ENCODE measurements at places on chromosomes 11 and 22.

- no peak for DNase-seq
These were observed 29.7 kb downstream of the OR10A6 start for GRCh38 chr11:7901319-7901854.

- DNase-seq, result no peak
These were observed 39.1 kb downstream of the SNX19 start for GRCh38 chr11:130876931-130877915.

GRCh38 chr11:35618497-35619115 is 346 bp downstream of the FJX1 start:
- no peak for DNase-seq

GRCh38 chr11:125365196-125365931 is 130.7 kb downstream of the FEZ1 start:
- no peak for DNase-seq

- DNase-seq, result no peak
These were observed 33.2 kb upstream of the LMO1 start for GRCh38 chr11:8296872-8297271.

DNA sequence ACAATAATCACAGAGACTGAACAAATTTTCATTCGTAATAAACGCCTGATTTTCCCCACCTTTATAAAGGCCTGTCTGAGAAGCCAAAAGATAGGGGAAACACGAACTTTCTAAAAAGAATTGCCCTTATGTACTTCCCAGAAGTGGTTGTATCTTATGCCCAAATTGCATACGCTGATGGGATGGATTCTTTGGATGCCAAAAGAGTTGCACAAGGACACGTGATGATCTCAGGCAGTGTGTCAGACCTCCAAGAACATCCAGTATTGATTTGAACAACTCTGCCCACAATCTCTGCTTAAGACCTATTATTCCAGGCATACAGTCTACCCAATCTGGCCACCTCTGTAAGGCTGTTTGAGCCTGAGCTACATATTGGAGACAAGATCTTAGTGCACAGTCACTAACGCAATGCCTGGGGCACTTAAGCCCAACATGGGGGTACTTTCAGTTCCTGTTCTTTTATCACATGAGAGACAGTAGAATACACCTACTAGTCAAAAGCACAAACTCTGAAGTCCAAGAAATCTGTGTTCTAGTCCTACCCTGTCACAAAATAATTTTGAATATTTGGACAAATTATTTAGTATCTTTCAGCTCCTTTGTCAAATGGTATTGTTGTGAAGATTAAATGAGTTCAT is 38.9 kb downstream of the OR10A6 start:
- no peak for DNase-seq

DNA sequence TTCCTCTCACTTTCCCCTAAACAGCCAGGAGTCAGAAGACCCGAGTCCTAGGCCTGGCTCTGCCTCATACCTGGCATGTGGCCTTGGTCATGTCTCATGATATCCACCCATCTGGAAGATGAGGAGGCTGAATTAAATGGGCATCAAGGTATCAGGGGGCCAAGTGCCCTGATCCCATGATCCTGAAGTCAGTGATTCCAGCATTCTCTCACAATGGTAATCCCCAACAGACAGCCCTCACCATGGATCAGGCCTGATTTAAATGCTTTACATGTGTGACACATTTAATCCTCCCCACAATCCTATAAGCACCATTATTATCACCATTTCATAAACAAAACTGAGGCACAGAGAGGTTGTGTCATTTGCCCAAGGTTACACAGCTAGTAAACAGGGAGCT is 70.0 kb downstream of the PDE2A start:
- DNase-seq, result no peak

- no peak for DNase-seq
These were observed 172.0 kb downstream of the KCNA4 start for GRCh38 chr11:29844701-29845379.

DNA sequence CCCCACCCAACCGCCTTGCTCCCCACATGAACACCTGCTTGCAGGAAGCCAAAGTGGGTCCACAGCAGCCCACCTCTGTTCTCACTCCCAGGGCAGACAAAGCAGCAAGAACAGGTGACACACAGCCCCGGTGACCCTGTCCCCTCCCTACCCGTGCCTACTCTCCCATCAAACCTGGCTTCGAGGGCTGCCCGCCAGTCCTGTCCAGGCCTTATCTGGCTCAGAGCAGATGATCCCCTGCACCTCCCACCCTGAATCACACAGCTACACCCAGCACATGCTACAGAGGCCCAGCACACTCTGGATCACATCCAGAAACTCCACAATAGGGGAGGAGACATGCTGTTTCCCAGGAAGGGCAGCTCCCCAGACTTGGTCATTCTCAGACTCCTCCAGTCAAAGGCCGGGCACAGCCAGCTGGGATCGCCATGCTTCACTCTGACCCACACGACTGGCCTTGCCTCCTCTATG is 6.2 kb upstream of the RGL4 start:
- DNase-seq, result no peak

DNA sequence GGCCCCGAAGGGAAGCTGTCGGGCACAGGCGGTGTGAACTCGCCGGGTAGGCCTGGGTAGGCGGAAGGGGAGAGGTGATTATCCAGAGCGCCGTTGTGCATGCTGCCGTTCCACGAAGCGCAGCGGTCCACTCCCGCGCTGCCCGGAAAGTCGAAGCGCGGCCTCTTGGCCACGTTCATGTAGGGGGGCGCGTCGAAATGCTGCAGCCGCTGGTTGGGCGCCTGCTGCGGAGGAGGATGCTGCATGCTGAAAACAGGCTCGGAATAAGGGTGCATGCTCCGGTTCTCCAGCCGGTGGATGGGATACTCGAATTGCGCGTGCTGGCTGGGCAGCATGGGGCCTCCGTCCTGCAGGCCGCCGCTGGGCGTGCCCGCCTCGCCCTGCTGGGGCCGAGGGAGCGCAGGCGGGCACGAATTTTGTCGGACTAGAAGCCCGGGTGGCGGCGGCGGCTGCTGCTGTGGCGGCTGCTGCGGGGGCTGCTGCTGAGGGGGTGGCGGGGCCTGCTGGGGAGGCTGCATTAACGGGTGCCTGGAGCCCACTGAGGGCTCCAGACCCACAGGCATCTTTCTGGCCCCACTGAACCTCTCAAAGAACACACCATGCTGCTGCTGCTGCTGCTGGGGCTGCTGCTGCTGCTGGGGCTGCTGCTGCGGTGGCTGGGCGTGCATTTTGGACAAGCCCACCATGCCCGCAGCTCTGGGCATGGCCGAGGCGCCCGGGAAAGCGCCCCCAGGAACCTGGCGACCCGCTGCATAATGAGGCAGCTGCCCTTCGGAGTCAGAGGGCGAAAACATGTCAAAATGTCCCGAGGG is 2.3 kb downstream of the MN1 start:
- no peak for DNase-seq

DNA sequence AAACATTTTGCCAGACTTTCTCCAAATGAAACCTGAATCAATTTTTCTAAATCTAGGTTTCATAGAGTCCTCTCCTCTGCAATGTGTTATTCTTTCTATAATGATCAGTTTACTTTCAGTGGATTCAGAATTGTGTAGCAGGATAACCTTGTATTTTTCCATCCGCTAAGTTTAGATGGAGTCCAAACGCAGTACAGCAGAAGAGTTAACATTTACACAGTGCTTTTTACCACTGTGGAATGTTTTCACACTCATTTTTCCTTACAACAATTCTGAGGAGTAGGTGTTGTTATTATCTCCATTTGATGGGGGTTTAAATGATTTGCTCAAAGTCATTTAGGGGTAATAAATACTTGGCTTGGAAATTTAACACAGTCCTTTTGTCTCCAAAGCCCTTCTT is 9.6 kb downstream of the RAG1 start:
- DNase-seq, result no peak

DNA sequence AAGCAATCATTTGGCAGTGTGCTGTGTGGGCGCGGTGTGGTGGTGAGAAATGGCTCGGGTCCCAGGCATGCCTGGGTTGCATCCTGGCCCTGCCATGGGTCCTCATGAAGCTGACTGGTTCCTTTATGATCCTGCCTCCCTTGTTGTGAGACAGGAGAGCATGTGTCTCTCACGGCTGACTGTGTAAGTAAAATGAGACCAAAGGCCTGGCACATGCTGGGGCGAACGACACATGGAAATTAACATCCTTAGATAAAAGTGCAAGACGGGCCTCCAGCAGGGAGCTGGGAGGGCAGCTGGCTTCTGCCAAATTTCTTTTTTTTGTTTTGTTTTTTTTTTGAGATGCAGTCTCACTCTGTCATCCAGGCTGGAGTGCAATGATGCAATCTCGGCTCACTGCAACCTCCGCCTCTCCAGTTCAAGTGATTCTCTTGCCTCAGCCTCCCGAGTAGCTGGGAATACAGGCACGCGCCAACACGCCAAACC is 9.4 kb upstream of the FBLN1 start:
- DNase-seq, result no peak

DNA sequence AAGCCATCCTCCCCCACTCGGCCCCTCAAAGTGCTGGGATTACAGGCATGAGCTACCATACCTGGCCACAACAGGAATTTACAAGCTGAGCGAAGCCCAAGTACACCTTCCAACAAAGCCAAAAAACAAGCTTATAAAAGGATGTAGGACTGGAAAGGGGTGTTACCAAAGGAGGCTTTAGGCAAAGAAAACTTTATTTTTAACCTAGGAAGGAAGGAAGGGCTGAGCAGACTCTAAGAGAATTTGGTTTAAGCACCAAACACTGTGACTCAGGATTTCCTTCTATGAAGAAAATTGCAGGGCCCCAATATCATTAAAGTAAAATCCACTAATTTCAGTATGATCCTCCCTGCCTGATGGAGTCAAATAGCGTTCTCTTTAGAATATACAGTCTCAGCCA is 12.1 kb downstream of the DENND5A start:
- no peak for DNase-seq

GRCh38 chr11:70854901-70855556 is 397.3 kb downstream of the SHANK2 start:
- DNase-seq, result no peak

- DNase-seq, result no peak
These were observed at the start of gene TYMP for GRCh38 chr22:50529897-50530579. TSS of gene TYMP (minus strand) at chr22:50530012. CDS start at chr22:50529709, 303 bp downstream.
